Stimulated activated CD8-positive, alpha-beta memory T cell treated with anti-CD3 and anti-CD28 coated beads, Interleukin-4, amount 100 ng/mL, for 1 hour (primary cell): ENCODE measurements at places on chromosomes 2 and 18.

DNA sequence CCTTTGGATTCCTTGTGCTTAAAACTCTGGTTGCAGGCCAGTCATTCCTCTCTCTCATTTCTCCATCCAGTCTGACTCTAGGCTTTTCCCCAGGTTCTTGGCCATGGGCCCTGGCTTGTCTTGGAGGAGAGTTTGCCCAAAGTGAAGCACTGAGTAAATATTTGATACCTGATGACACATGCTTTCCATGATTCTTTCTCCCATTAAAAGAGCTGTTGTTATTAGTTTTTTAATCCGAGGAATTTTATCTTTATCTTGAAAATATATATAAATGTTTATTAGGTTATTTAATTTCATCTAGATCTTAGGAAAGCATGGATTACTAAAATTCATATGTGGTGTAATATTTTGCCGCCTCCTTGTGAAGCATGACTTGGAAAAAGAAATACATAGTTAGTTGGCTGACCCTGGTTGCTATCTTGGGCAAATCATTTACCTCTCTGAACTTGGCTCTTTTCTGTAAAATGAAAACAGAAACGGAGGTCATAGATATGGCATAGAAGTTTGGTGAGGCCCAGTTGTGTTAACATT lies 650.1 kb downstream of the SLC4A3 start:
- no peak for DNase-seq

GRCh38 chr2:135818937-135819610 lies 17.9 kb downstream of the LCT start:
- no peak for DNase-seq

DNA sequence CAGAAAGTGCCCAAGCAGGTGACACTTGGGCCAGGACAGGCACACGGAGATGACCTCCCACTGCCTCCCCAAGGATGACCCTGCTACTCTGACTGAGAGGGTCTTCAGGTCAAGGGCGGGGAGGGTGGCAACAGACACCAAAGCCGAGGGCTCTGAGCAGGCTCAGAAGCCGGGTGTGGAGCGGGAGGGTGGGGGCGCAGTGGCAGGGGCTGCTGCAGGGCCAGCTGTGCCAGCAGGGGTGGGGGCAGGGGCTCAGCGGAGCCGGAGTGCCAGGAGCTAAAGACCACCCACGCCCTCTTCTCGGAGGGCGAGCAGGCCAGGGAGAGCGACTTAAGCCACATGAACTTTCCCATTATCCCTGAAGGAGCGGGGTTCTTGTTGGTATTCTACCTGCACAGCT lies 93.3 kb upstream of the MBOAT2 start:
- DNase-seq = no peak

GRCh38 chr2:224442071-224442967 lies 40.4 kb upstream of the FAM124B start:
- DNase-seq = no peak

- no peak for DNase-seq
Observed at GRCh38 chr18:48027401-48027963, 97.0 kb upstream of the SMAD2 start.

DNA sequence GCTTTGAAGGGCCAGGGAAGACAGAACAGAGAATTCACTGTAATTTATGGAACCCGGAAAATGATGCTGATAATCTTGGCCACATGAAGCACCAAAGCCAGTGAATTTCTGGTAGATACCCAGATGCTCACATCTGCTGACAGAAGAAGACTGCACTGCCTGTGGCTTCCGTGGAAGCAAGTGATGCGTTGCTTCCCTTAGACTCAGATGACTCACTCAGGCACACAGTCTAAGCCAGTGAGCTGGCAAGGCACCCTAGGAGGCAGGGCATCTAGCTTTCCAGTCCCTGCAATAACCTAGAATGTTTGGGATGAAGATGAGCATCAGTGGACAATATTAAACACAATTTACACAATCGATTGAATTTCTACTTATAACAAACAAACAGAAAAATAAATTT lies 284.7 kb downstream of the CMPK2 start:
- DNase-seq = no peak

DNA sequence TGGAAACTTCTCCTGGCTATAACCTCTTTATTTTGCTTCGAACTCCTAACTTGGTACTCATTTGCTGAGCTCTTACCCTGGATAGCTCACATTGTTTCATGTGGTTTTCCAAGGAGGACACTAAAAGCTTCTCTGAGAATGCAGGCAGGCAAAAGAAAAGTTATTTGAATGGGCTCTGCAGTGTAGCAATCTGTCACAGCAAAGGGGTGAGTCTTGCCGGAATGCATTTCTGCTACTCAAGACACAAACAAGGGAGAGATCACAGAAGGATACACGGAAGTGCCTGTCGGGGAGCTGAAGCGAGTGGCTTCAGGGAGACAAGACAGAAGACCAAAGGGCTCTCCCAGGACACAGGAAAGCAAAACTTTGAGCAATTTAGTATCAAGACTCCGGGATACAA lies 265.4 kb downstream of the SS18 start:
- DNase-seq = no peak

GRCh38 chr2:97716695-97717612 lies 3.6 kb downstream of the ZAP70 start:
- DNase-seq = no peak

- no peak for DNase-seq
Observed at GRCh38 chr2:74756356-74756890, 77.5 kb upstream of the HK2 start.

DNA sequence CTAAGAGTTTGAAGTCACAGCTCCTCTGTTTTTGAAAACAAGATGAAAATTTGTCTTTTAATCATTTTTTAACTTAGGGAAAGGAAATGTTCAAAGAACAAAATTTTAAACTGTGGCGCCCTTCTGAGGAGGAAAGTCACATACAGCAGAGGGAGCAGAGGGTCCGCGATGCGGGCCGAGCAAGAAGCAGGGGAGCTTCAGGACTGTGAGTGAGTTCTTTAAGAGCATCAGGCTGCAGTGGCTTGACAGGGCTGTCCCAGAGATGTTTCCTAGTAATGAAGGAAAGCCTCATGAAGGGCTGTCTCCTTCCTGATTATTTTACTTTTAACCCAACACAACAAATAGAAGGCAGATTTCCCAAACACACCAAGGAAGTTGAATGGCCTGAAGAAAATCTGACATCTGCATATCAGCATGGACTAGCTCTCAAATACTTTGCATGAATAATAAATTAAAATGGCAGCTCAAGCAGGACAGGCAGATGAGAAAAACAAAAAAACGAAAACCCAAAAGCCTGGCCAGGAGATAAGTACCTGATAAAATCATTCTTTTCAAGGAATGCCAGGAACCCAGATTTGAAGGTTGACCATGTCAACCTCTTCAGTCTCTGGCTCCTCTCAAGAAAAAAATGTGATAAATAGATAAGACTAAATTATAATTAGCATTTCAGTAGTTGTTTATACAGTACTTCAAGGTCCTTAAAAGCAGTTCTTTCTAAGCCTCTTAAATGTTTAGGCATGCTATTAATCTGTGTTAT lies 60.8 kb downstream of the SLC40A1 start:
- no peak for DNase-seq

- DNase-seq = no peak
Observed at GRCh38 chr2:15253247-15253646, 307.9 kb downstream of the NBAS start.

DNA sequence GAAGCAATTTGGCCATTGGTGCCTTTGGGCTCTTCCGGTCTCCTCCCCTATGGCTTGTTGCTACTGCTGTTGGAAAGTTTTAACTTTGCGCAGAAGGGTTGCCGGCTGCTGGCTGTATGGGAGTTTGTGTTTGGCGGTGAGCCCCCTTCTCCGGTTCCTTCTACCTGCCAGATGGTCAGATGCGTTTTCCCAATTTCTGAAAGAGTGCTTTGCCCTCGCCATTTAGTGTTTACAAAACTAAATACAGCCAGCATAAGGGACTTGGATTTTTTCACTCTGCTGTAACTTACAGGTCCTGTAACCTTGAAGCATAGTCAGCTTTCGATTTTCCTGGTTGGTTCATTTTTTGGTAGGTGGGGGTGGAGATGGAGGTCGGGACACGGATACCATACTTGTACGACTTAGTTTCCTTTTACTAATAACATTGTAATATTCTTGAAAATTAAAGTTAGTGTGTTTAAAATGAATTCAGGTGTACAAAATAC lies 604 bp downstream of the COQ10B start:
- DNase-seq = no peak

GRCh38 chr18:23616258-23616657 lies 30.0 kb upstream of the NPC1 start:
- no peak for DNase-seq

DNA sequence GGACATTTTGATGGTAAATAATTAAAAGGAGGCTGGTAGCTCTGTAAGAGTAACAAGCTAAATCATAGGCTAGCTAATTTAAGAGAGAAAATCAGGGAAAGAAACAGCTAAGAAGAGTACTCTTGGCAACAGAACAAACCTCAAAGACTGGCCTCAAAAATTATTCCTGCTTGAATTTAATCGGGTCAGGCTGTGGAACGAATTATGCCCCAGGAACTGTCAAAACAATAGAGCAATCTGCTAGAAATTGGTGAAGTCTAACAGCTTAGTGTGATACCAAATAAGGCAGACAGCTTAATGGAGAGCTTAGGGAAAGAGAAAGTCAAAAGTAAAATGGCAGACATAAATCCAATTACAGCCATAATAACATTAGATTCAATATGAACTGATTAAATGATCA lies 215.7 kb downstream of the MREG start:
- DNase-seq = no peak

DNA sequence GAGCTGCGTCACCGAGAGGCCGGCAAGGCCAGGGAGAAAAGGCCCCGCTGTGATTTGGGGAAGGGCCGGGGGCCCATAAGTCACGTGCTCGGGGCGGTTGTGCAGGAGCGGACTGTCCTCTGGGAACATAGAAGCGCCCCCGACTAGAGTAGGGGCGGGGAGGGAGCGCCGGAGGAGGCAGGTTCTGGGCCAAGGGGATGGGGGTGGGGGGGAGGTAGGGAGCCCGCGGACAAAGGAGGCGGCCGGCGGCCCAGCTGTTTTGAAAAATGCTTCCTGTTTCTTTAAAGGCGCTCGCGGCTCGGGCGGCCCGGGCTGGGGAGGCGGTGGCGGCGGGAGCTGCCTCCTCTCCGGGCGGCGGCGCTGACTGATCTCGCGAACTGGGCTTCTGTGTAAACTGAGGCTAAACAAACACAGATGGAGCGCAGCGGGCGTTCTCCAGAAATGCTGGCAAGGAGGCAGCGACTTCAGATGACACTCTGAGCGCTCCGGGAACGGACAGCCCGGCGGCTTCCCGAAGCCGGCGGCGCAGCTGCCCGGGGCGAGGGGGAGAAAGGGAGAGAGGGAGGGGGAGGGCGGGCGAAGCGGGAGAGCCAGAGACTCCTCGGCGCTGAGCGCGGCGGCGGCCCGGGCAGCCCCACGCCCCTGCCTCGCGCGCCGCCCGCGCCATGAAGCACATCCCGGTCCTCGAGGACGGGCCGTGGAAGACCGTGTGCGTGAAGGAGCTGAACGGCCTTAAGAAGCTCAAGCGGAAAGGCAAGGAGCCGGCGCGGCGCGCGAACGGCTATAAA lies at the start of gene ATOH8:
Gene ATOH8 (plus strand): TSS at position 467 of the 788 bp plus-strand sequence. CDS start 199 bp downstream, at position 666.
- DNase-seq = no peak

DNA sequence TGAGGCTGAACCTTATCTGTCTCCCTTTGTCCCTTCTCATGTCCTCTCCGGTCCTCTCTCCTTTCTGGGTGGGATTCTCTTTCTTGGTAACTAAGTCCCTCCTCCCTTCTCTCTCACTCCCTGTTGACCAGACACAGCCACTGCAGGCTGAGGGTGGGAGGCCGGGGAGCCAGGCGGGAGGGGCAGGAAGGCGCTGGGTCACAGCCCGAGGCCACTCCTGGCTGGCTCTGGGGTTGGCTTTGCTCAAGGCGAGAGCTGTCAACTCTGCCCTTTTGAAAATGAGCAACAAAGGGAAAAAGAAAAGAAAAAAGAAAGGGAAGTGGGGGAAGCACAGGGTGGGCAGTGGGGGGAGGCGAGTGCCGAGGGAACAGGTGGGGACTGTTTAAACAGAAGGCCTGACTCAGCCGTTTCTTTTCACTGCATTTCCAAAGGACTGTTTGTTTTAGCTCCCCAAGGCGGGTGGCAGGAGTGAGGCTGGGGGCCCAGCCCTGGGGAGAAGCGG lies 70.5 kb upstream of the IGFBP5 start:
- DNase-seq = no peak

GRCh38 chr2:42095923-42096408 lies 48.1 kb downstream of the PKDCC start:
- peak; percentile 55 for DNase-seq

GRCh38 chr2:85554980-85555612 lies 6.2 kb downstream of the GGCX start:
- no peak for DNase-seq

DNA sequence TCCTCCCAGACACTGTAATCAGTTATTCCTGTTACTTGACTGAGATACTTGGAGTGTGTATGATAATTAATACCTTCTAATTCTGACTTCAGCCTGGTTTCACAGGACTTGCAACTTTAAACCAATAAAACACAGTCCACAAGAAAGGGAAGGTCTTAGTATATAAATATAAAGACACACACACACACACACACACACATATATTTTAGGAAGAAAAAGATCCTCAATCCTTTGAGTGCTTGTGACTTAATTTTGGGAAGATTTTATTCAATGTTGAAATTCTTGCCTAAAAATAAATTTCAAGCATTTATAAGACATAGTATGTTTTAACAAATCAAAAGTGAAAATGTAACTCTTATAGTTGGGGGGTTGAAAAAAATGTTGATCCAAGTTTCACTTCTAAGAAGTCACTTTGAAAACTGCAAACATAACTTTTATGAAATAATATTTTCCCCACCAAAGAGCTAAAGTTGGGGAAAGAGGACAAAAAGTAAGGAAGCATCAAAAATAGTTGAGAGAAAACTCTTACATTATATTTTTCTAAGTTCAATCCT lies 824 bp upstream of the VPS54 start:
- no peak for DNase-seq

DNA sequence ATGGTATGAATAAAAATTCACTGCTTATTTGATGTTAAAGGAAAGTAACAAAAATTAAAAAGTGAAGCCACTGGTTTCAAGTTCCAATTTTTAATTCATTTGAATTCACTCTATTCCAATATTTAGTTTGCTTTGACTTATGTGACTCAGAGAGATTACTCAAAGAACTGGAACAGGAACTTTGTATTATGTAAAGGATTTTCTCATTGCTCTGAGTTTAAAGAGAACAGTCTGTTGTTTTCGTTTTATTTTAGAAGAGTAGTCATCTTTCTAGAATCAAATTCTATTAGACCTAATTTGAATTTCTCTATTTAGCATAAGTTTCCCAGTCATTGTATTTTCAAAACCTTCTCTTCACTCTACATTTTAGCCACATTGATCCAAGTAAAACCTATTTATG lies 300.1 kb upstream of the SLC8A1 start:
- DNase-seq = no peak
